ENCODE measurements at places on chromosomes 6 and 20.
A peak's percentile ranks its signal among the peaks of the same experiment; 100 is the strongest.

DNA sequence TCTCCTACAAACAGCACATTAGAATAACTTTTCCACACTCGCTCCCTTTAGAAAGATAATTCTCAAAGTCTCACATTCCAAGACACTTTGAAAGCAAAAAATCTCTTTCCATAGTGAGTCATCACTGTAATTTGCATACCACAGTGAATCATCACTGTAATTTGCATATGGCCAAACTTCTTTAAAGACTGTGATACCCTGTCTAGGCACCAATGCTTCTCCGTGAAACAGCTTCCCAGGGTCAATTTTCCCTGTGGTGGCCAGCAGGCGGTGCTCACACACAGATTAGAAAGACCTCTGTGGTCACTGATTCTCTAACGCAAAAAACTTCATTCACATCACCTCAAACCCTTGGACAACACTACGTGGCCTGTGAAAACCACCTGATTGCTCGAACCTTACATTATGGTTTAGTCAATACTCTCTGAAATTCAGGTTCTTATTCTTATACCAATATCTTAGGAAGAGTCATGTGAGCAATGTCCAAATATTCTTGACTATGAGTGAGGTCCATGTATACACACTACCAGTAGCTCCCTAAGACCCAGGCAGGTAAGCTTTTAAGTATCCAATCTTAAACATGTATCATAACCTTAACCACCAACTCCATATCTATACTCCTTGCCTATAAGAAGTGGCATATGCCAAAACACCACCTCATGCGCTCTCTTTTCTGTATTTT, 78.5 kb upstream of the PHACTR1 start:
- peak; percentile 32 for DNase-seq

DNA sequence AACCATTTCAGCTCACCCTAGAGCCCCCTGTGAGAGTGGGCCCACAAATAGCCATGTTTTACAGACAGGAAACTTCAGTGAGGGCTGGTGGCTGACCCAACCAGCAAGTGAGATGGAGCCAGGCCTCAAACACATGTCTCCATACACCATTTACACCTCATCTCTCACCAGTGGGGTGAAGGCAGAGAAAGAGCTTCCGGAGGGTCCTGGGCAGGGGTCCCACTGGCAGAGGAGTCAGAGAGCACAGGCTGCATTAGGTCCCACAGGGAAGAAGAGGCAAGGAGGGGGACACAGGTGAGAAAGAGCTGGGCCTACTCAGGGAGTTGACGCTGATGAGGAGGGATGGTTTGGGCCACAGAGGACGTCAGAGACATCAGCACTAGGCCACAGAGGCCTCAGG, 172.6 kb downstream of the VEGFA start:
- no peak for DNase-seq

GRCh38 chr6:137353346-137353745, 134.2 kb upstream of the IFNGR1 start:
- no peak for DNase-seq

- no peak for DNase-seq
Observed at GRCh38 chr6:5155906-5156305, 70.8 kb downstream of the PPP1R3G start.

DNA sequence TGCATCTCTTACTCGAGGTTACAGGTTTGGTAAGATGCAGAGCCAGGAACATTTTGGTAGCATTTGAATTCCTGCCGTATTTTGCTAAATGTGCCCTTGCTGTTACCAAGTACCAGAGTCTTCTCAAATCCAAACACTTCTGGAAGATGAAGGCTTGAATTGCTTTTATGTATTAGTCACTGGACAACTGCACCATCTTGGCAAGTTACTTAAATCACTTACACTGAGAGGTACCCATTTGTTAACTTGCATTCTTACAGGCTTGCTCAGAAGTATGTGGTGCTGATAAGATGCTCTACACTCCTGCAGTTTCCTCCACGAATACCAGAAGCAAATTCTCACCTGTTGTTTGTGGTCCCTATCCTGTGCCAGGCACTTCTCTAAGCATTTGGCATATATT, 12.7 kb downstream of the IL22RA2 start:
- no peak for DNase-seq

GRCh38 chr6:10598084-10598960, 77.2 kb downstream of the GCNT2 start:
- no peak for DNase-seq

DNA sequence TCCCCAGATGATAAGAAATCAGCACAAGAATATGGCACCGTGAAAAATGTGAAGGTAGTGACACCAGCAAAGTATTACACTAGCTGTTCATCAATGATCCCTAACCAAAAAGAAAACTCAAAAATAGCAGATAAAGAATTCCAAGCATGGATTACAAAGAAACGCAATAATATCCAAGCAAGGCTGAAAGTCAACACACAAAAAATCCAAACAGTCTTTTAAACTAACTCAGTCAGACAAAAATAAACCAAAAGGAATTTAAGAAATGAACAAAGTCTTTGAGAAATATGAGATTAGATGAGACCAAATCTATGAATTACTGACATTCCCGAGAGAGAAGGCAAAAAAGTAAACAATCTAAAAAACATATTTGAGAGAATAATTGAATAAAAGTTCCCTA, 976.1 kb upstream of the MAP3K7 start:
- no peak for DNase-seq

DNA sequence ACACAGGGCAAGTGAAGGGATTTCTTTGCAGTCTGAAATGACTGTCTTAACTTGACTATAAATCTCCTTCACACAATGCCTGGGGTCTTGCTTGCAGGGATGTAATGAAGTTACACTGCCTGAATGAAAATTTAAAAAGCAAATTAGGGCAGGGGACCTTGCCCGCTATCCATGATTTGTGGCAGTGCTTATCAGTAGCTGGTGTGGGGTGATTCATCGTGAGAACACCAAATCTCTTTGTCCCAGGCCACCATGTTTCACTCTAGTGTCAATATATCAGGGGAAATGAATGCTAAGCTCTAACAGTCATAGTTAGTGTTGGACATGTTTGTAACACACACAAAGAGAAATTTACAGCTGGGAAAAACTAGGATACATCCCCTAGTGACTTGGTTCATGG, 713.7 kb upstream of the EPHA7 start:
- DNase-seq, result no peak

DNA sequence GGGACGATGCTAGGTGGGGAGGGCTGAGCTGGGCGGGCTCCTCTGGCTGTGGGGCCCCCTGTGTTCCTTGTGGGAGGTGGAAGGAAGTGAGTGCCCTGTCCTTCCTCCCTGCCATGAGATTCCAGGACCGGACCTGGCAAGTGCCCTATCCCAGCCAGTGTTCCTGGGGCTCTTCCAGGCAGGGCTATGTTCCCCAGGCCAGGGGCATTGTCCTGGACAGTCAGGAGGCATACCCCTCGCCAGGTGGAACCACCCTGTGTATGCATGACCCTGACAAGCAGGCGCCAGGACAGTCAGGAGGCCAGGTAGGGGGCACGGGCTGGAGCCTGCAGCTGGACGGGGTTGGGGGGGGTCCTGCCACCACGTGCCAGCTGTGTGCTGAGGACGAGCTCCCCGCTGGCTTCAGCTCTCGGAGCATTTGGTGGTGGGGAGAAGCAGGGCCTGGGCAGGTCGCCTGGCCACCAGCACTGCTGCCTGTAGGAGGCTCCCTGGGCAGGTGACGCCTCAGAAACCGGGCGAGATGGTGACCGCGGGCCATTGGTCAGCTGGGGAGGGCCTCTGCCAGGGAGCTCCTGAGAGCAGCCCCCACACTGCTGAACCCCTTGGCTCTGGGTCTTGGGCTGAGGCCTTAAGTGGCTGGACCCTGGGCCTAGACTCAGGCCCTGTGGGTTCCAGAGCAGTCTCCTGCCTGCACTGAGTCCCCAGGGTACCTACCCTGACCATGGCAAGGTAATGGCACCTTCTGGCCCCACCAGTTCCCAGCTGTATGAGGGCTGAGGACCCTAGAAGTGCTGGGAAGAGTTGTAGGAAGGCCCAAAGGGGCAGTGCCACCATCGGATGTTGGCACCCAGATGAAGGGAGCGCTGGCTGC, 694 bp downstream of the SLC17A9 start:
- no peak for DNase-seq

Data from NCI-H446 treated with DMSO at 0.1 percent for 48 hours (cell line).